Fibroblast of skin of abdomen (primary cell): ENCODE measurements at places on chromosomes 7 and 10.

- no peak for DNase-seq
These were observed 40.0 kb upstream of the RHEB start for GRCh38 chr7:151559557-151560183.

- no peak for DNase-seq
These were observed 115.5 kb downstream of the WDFY4 start for GRCh38 chr10:48800007-48800675.

DNA sequence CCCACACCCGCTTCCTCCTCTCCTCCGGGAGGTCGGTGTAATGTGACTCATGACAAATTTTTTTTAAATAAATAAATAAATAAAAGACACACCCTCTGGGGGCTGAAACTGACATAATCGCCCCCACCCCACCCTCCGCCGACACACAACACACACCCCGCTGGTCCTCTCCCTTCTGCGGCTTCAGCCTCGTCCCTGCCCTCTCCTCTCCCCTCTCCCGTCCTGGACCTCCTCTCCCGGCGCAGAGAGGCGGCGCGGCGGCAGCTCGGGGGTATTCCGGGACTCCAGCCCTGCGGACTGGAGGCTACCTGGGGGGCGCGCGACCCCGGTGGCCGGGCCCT is 686 bp downstream of the ABI1 start:
- peak; percentile 72 for DNase-seq

DNA sequence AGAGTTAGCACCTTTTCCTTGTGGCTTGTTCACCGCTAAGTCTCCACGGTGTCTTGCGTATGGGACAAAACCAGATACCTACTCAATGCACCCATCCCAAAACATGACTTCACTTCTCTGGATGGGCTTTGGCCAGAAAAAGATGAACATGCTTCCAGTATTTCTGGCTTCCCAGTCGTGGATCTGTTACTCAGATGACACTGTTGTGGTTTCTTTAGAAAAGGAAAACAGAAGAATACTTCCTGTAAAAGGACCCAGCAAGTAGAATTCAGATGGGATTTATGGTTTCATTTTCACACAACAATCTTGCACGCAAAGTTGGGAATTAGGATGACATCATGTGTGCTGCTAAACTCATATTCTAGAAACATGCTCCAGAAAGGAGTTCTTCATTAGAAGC is 216.7 kb downstream of the ADAM12 start:
- DNase-seq: peak; percentile 96

- no peak for DNase-seq
These were observed 74.1 kb downstream of the LRRTM3 start for GRCh38 chr10:66999762-67000545.

GRCh38 chr10:48317321-48317990 is 11.0 kb downstream of the MAPK8 start:
- DNase-seq: no peak

DNA sequence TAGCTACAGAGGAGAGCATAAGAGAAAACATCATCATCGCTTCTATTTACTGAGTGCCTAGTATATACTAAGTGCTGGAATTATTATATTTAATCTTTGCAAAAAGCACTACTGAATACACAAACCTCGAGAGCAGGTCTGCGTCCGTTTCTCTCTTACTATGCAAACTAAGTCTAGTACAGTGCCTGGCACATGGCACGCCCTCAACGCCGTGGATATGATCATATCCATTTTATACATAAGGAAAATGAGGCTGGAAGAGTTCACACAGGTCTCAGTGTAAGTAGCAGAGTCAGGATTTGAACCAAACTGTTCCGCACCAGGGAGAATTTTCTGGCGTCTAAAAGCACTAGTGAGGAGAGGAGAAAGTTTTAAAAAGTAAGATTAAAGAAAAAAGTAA is 17.6 kb downstream of the MXI1 start:
- no peak for DNase-seq

DNA sequence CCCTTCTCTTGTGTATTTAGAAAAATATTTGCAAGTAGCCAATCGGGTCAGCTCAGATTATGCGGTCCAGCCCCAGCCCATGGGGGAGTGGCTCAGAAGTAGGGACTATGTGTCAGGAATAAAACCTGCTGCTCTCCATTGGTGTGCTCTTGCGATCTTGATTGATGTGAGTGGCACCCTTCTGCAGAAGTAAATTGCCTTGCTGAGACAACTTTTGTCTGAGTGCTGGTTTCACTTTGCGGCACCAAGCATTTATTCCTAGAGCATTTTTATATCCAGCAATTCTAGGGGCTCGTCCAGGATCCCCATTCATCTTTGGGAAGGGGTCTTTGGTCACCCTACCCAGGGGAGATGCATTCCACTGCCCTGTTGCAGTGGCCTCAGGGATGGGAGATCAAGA is 26.1 kb upstream of the FAM221A start:
- no peak for DNase-seq

DNA sequence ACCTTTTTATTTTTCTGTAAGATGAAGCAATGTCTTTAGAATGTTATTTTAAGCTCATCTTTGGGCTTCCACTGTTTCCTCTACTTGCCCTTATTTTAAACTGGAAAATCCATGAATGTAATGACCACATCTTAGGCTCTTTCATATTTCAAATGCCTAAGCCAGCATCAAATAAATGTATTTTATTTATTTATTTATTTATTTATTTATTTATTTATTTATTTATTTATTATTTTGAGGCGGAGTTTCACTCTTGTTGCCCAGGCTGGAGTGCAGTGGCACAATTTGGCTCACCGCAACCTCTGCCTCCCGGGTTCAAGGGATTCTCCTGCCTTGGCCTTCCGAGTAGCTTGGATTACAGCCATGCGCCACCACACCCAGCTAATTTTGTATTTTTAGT is 69.2 kb downstream of the HDAC9 start:
- no peak for DNase-seq

DNA sequence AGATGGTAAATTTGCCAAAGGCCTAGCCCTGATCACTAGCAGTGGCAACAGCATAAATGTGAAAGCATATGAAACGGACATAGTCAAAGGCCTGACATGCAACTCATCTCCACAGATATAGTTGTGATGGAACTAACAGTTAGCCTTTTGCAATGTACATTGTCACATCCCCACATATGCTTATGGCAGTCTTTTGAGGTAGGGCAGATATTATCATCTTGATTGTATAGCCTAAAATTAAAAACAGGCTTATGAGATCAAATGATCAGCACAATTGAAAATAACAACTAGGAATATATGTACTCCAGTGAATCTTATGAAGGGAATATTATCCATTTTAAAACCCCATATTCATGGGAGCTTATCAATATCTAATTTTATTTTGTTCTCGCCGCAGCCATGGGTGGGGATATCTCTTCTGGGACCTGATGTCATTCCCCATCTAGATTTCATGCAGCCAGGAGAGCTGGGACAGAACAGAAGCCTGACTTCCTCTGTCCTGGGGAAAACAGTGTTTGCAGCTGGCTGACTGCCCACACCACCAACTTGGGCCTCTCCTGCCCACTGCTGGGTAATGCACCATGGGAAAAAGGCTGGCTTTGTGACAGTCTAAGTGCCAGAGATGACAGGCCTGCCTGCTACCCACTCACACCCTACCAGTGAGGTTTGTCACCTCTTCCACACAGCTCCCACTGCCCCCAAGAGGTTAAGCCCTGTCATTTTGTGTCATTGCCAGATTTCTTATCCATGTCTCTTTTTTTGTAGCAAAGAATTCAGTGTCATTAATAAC is 180.2 kb upstream of the FZD1 start:
- DNase-seq: no peak

- no peak for DNase-seq
These were observed 5.0 kb downstream of the PPIF start for GRCh38 chr10:79352035-79352877.

DNA sequence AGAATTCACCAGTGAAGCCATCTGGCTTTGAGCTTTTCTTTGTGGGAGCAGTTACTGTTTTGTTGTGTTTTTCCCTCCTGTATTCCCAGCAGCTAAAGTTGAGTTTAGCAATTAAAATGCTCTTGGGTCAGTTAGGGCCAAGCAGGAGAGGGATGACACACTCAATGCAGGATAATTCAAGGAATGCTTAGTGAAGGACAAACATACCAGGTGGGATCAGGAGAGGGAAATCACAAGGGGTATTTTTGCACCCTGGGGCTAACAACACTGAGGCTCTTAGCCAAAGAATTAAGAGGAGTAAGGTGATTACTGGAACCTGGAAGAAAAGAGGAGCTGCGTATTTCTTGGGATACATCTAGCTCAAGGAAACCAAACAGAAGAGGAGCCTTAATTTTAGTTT is 82.4 kb upstream of the KCND2 start:
- no peak for DNase-seq

DNA sequence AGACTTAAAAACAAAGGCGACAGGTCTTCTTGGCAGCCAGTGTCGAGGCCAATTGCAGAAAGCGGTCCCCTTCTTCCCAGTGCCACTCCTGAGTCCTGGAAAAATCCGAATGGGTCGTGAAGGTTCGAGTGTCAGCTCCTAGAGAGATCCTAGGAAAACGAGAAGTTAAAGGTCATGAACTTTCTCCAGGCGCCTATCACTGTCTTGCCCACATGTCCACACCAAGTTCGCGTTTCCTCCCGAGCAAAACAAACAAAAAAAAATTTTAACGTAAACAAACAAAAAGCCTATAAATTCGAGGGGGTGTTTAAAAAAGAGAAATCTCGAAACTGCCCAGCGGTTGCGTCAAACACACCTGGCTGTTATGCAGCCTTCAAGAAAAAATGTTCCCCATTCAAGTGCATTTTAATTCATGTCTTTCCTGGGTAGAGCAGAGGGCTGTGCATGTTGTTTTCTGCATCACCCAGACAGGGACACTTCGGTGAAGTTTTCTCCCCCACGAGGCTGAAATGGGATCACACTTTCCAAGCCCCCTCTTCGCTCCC is 1.5 kb downstream of the ARHGAP21 start:
- DNase-seq: no peak

- DNase-seq: no peak
These were observed 194.9 kb downstream of the GPAM start for GRCh38 chr10:111988646-111989045.

DNA sequence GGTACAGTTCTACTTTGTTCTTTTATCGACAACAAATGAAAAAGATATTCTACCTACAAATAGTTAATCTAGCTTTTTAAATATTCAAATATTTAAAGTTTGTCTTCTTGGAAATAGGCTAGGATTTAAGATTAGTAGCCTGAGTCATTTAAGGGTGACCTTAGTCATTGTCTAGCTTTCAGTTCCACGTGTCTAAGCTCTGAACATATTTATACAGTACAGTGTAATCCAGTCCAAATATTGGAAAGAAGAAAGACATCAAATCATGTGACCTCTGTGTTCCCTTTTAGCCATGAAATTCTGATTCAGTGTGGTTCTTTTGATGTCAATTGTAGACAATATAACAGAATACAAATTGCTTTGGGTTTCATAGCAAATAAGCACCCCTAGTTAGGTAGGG is 121.1 kb downstream of the MALRD1 start:
- DNase-seq: peak; percentile 8

GRCh38 chr7:98024075-98024474 is 34.1 kb upstream of the OCM2 start:
- DNase-seq: no peak

DNA sequence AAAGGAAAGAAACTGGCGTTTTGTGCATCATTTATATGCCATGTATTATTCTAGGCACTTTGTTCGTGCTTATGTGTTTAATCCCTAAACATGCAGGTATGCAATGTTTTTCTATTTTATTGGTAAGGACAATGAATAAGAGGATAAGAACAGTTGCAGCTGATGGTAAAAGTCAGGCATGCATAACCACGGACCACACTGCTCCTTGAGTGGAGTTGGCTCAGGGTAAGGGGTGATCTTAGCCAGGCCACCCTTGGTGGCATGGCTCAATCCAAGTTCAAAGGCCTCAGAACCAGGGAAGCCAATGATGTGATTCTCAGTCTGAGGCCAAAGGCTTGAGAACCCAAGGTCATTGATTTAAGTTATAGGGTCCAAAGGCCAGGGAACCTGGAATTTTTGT is 1068.1 kb downstream of the NRG3 start:
- no peak for DNase-seq

GRCh38 chr7:45259966-45260646 is 102.5 kb downstream of the RAMP3 start:
- peak; percentile 5 for DNase-seq
